ENCODE measurements at places on chromosomes 13 and 19. TPM values are rescaled to one million over a fixed set of nuclear protein-coding genes. Genes with fewer than 3 reads are reported as not detected.

DNA sequence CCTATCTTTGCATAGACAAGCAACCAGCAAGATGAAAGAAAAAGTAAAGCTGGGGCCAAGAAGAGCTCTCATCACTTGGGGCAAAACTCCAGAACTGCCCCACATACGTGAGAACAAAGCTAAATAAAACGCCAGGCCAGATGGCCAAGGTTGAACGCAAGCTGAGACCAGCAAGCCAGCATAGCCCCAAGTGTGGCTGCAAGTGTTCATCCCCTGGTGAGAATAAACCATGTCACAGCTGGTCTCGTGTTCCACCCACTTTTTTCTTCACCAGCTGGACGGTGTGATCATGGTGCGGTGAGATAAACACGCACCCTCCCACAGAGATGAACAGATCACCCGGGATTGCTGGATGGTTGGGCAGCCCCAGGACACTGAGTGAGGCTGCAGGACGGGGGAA is 109.6 kb upstream of the CACNA1A start:
- DNase-seq: no peak

The SHISA2 gene
- 170 TPM for total RNA-seq

DNA sequence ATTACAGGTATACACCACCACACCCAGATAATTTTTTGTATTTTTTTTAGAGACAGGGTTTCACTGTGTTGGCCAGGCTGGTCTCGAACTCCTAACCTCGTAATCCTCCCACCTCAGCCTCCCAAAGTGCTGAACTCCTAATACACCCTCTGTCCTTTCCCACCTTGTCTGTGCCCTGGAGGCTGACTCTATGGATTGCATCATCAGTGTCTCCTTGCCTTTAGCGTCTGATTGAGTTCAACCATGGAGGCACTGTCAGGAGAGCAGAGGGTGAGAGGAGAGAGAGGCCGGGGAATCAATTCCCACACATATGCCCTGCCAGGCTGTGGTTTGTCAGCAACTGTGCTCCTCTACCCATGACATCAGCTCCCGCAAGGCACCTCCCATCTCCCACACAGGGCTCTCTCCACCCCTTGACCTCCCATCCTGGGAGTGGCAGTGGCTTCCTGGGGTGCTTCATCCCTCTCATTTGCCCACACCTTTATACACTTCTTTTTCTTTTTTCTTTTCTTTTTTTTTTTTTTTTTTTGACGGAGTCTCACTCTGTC is 12.6 kb upstream of the LILRB4 start:
- DNase-seq: no peak

- DNase-seq: no peak
Observed at GRCh38 chr13:77719128-77719527, 21.6 kb downstream of the SLAIN1 start.

GRCh38 chr19:44746946-44747738 is 1.4 kb upstream of the BCL3 start:
- no peak for DNase-seq

Measured in epithelial cell of proximal tubule (primary cell).